ENCODE measurements at places on chromosomes 1 and 21.

DNA sequence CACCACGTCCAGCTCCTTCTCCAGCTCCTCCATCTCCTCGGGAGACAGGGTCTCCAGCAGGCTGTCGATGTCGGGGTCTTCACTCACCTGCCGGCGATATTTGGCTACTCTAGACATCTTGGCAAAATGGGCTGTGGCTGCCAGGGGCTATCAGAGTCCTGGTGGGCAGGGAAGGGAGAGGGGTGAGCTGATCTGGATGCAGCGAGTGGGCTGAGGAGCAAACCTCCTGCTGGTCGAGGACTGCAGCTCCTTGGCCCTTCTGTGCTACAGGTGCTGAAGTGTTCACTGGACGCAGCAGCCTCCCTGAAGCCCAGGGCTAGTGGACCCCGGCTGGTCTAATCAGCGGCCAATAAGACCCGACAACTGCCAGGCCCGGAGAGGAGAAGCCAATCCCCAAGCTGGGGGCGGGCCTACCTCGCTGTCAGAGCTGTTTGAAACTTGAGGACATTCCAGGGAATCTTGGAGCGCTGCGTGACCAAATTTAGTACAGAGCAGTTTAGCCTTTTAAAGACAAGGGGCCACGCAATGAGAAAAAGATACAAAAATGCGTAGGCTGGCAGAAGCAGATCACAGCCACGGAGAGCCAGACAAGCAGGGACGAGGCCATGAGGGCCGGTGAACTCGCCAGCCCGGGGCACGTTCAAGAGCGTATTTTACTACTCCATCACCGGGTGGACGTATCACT, at the start of gene LMOD1:
Gene LMOD1 (minus strand): TSS at position 325 of the 685 bp plus-strand sequence. CDS start 208 bp downstream, at position 117.
- DNase-seq = peak; percentile 5

DNA sequence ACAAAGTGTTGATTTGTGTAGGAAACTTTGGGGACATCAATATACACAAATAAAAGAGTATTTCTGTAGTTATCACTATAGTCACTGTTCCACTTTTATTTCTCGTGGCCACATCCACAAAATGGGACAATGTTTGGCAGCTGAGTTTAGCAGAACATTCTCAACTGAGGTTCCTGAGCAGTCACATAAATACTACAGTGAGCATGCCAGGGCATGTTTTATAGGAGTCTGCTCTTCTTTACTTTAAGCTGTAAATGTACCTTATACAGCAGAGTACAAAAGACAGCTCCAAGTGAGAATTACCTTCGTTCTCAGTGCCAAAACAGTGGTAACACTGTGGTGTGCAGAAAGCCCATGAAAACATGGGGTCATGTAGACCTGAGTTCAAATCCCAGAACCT, 5.0 kb downstream of the BTG3 start:
- no peak for DNase-seq

GRCh38 chr1:230661976-230662375, 19.7 kb downstream of the COG2 start:
- DNase-seq = no peak

DNA sequence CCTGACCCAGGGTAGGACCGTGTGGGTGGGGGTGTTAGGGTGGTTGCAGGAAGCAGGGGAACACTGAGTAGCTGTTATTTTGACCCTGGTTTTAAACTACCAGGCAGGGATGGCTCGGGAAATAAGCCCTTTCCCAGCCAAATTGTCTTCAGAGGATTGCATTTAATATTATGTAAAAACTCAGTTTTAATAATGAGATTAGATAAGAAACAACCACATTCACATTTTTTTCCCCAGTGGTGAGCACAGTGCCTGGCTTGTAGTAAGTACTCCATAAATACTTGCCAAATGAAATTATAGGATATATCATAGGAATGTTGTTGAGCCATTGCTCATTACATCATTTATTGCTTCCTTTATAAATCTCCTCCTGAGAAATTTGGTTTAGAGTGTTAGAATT, 3.1 kb upstream of the ACP6 start:
- no peak for DNase-seq

DNA sequence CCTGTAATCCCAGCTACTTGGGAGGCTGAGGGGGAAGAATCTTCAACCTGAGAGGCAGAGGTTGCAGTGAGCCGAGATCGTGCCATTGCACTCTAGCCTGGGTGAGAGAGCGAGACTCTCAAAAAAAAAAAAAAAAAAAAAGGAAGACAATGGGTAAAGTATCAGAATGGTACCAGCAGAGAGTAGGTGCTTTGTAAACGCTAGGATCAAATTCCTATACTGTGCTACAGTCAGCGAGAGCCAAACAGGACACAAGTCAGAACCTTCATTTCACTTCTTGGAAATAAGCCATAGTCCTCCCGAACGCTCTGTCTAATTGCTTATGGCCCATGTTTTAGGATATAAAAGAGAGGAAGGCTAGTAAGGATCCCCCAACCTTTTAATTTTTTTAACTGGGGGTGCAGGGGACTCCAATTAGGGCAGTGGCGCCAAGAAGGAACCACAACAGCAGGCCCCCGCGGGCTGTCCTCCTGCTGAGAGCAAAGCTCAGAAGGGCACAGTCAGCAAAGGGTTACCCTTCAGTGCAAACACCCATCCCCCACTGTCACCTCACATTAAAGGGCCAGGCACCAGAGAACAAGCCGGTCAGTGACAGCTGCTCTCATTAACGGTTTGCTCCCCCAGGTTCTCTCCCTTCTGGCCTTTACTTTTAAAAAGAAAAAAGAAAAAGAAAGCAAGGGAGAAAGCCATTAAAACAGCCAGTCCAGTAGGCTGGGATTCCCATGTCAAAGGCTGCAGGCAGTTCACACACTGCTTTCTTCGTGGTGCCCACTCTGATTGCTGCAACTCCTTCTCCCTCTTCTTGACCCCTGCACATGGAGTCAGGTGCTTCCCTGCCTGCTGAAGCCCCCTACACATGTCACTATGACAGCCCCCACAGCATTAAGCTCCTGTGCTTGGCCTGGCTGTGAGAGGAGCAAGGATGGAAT, 69.4 kb downstream of the PLPP3 start:
- no peak for DNase-seq

GRCh38 chr1:151164732-151165280, 896 bp downstream of the LYSMD1 start:
- DNase-seq = no peak

DNA sequence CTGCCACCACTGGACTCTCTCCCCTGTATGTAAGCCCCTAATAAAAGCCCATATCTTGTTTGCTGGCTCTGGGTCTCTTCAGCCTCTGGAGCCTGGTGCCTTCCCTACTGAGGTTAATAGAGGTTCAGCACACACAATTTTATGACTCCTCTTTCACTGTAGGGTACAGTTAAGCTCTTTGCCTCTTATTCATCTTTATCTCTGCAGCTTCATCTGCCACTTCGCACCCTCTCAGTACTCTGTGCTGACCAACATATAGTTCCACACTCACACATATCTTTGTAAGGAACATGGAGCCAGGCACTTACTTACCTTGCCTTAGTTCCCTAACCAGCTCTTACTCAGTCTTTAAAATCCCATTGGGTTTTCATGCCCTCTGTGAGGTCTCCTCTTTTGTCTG, 4.5 kb downstream of the BTBD8 start:
- no peak for DNase-seq

DNA sequence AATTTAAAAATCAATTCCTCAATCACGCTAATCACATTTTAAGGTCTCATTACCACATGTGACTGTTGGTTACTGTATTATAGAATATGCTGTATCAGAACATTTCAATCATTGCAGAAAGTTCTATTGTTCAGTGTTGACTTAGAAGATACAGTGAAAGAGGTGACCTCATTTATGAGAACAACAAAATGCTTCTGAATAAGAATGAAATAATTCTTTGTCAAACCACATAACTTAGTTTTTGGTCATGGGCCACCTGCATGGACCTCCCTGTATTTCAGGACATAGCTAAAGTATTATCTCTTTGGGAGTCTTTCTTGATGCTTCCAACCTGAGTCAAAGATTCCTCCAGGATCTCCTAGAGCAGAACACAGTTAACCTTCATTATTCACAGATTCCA, 22.3 kb downstream of the MFSD2A start:
- DNase-seq = no peak

- no peak for DNase-seq
Observed at GRCh38 chr1:86169625-86170024, 13.1 kb upstream of the COL24A1 start.

DNA sequence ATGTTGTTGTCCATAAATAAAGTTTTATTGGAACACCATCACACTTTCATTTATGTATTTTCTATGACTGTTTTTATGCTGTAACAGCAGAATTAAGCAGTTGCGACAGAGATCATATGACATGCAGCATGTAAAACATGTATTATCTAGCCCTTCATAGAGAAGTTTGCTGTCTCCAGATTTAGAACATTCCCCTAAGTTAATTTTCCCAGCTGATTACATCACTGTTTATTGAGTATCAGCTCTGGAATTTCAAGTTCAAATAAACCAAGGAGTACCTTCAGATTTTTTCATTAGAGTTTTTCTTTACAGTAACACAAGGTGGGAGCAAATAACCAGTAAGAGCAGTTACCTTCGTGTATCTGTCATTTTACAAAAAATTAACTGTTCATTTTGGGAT, 792.8 kb downstream of the USP25 start:
- DNase-seq = no peak

DNA sequence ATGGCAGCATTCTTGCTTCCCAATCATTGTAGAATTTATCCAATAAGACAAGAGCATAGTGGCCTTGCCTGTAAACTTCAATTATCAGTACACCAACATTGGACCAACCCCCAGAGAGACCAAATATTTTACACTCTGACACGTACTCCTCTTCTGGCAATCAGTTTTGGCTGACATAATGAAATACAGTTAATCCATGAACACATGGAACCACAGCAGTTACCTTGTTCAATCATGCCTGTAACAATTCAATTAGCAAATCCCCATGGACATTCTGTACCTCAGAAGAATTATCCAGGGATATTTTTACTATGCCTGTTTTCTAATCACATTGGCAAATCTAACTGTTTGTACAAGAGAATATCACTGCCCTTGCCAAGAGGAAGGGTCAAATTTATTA, 2162.0 kb downstream of the MRPL39 start:
- DNase-seq = no peak

GRCh38 chr1:229434641-229435051, 752 bp upstream of the ACTA1 start:
- DNase-seq = no peak

DNA sequence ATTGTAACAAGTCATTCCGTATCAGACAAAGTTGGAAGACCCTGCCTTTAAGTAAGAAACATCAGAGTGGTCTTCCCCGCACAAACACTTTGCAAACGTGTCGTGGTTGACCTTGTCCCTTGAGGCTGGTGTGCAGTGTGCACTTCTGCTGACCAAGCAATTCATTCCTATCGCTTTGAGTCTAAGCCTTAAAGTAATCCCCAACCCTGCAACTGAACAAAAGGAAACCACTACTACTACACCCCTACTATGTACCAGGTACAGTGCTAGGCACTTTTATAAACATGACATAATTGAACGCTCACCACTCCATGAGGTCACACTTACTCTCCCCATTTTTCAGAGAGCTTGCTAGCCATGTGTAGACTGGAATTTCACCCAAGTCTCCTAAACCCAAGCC, 10.6 kb downstream of the ITPKB start:
- DNase-seq = no peak

- no peak for DNase-seq
Observed at GRCh38 chr1:200247518-200247917, 162.3 kb downstream of the ZNF281 start.

GRCh38 chr21:15445327-15445726, 284.5 kb upstream of the USP25 start:
- no peak for DNase-seq
